ENCODE measurements at places on chromosomes 5 and 9.

- DNase-seq, result peak; percentile 52
These were observed 496 bp downstream of the TLX3 start for GRCh38 chr5:171309276-171310211.

- peak; percentile 47 for DNase-seq
These were observed 9.9 kb upstream of the SPIN1 start for GRCh38 chr9:88378317-88378716.

GRCh38 chr9:128001779-128002298 lies 21.1 kb upstream of the EEIG1 start:
- peak; percentile 49 for DNase-seq

DNA sequence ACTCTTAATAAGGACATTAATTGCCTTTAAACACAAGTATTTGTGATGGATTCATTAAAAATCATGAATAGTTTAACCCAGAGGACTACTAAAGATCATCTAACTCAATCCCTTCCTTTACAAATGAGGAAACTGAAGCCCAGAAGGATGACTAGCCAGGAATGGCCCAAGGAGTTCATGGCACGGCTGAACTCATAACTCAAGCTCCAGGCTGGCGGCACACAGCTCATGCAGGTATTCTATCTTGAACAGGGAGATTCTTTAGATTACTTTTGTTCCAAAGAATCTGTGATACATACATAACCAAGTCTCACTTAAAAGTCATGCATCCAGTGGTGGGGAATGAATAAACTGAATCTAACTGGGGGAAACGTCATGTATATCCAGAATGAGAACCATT lies 495.5 kb downstream of the ACTL7B start:
- no peak for DNase-seq

DNA sequence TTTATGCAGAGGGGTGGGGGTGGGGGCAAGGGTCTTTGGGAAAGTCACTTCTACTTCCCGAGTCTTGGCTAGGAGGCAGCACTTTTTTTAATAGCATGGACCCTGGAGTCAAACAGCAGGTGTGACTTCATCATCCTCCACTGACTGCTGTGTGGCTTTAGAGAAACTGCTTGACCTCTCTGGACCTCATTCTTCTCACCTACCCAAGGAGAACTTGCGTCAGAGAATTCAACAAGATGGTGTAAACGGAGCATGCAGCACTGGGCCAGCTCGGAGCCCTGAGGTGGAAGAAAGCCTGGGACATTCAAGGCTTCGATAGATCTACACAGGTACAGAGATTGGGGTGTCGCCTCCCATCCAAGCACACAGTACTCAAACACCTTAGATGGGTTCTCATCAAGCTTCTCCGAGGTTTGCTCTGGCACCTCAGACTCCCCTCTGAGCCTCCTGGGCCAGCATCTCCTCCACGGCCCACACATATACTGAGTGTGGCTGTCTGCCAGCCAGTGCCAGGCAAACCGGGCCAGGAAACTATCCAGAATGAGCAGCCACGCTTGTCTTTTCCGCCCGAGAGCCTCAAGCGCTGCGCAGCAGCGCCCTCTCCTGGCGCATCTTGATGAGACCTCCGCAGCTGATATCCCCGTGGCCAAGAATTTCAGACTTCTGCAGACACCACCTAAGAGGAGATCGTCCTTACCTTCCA lies 4.6 kb upstream of the SLC25A48 start:
- DNase-seq, result peak; percentile 84

DNA sequence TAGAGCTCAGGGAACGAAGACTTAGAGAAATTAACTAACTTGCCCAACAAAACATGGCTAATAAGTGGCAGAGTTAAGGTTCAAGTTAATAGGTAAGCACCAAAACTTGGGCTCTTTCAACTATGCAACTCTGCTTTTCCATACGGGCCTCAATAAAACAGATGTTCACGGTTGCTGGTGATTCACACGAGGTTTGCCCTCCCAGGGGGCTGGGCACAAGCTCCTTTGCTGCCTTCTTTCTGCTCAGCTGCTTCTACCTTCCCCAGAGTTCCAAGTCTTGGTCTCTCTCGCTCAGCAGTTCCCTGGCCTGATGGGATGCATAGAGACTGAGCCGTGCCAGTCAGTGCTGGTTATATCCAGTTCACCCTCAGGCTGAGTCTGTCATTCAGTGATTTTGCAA lies 217.9 kb downstream of the SREK1 start:
- no peak for DNase-seq

DNA sequence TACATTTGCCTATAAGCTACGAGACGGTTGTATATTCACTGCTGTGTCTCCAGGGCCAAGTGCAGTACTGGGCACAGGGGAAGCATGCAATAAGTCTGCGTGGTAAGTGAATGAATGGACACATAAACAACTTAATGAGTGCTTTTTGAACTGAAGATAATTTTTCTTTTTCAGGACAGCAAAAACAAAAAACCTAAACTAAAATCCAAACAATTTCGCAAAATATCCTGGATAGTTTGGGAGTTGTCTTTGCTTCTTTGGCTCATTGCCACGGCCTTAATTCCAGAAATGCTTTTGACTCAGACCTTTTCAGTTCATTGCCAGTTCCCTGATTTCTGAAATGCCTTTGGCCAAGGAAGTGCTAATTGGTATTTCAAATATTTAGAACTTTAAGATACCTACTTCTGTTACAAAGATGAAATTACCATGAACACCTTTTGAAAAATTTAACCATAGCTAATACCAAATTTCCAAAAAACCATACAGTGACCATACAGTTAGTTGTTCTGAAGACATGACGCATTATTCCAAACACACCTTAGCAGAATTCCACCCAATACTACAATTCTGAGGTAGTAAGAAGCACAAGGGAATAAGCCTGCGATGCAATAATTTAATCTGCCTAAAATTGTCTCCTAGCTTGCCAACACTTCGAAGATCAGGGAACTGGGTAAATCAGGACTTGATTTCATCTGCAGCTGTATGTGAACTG lies 42.8 kb downstream of the TEK start:
- no peak for DNase-seq

DNA sequence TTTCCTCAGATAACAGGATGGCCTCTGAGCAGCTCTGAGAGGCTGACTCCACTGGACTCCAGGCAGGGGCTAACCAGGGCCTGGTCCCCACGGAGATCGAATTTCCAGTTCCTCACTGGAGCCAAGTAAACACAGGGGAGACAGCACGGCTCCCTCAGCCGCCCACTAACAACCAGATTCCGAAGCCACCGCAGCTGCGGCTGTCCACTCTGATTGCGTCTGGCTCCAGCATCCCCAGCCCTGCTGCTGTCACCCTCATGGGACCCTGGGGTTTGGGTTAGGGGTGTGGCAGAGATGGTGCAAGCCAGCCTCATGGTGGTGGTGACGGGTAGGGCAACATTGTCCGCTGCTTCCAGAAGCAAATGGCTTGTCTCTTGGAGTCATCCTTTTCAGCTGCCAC lies 172.6 kb downstream of the RGS3 start:
- DNase-seq, result no peak

- no peak for DNase-seq
These were observed 8.3 kb downstream of the N4BP3 start for GRCh38 chr5:178121391-178122276.

DNA sequence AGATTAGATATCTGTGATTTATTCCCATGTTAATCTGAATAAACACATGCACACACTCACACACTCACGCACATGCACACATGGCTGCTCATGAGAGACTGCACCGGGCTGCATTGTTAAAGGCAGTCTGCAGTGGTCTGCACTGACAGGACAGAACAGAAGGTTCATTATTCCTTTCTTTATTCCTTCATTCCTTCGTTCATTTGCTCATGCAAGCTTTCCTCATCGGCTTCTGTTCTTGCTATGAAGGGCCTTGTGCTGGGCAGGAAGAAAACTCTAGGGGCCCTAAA lies 41.4 kb upstream of the FSTL4 start:
- DNase-seq, result no peak

DNA sequence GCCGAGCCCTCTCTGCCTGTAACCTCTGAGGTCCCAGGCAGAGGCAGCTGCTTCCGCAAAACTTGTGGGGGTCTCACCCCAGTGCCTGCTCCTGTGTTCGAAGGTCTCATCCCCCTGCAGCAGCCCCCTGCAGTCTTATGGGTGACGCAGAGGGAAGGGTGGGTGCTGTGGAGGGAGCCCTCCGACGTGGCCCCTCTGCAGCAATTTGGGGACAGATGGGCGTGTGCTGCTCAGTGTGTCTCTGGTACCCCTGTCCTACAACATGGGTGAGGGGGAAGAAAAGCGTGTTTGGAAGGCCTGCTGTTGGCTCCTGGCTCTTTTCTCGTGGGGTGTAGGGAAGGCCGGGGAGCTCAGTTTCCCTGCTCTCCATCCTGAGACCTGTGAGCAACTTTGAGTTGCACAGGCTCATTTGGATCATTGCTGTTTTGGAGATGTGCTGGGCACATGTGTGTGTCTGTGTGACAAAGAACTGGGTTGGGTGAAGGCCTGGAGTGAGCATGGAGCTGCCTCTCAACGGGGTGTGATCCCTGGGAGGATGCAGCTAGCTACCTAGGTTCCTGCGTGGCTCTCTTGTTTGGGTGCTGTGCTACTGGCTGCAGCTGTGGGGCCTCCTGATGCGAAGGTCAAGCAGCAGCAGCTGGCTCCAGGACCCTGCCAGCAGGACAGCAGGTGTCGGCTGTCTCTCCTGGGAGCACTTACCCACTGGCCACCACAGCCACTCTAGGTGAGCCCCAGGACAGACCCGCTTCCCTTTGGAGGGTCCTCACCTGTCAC lies 179.6 kb upstream of the PITX1 start:
- DNase-seq, result no peak

DNA sequence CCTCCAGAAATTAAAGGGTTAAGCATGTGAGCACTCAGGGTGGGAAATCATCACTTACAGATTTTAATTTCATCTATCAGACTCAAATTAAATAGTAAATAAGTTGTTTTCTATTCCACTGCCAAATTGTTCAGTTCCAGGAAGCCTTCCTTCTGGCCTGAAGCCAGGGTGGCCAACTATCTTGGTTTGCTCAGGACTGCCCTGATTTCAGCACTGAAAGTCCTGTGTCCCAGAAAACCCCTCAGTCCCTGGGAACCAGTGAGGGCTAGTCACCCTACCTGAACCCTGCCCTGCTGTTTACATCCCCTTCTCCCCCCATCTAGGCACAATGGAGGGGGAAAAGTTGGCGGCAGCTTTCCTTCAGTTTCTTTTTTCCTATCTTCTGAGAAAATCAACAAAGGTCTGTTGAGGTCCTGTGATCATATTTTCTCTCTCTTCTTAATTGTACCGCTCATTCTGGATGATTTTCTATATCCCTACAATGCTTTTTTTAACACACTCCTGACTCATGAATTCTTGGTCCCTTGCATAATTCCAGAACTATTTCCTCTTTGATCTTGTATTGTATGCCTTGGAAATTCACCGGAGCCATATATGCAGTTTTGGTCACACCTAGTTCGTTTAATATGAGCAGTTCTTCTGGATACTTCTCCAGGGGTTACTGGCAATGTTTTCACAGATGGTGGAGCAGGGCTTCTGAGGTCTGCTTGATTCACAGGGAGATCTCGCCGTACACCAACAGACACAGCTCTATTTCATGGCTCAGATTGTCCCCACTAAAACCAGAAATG lies 103.8 kb downstream of the MAP1B start:
- no peak for DNase-seq

- no peak for DNase-seq
These were observed 8.5 kb upstream of the MGAT1 start for GRCh38 chr5:180810959-180811622.

DNA sequence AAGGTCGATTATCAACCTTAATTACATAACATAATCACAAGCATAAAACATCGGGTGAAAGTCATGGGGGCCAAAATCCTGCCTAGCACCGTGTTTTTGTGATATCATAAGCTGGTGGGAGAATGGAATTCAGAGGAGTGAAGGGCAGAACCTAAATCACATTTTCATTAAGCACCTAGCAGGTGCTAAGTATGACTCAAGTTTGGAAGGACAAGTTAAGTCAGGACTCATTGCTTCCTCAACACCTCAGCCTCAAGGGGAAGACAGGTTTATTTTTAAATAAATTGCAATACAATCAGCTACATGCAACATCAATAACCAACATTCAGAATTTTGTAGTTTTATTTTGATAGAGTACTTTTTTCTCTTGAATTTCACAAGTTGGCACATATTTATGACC lies 33.5 kb upstream of the GAS1 start:
- DNase-seq, result no peak

DNA sequence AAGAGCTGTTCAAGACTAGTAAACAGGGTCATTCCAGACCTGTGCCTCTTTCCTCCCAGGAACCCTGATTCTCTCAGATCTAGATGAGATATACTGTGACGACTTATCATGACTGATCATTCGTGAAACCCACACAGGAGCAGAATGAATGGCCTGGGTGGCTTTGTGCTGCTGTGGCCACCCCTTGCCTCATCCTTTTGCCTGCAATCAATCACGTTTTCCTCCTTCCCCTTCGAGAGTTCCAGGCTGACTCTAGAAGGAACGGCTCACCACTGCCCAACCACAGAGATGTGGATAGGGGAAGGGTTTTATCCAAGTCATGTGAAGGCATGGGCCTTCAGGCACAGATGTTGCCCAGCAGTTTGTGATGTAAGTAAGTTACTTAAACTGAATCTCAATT lies 5.8 kb downstream of the ANXA6 start:
- DNase-seq, result no peak

All from iPS-NIHi11 (cell line).